Naive thymus-derived CD4-positive, alpha-beta T cell (primary cell): ENCODE measurements at places on chromosomes 11 and 22.

- no peak for DNase-seq
Observed at GRCh38 chr11:127334466-127334865, 333.9 kb upstream of the KIRREL3 start.

DNA sequence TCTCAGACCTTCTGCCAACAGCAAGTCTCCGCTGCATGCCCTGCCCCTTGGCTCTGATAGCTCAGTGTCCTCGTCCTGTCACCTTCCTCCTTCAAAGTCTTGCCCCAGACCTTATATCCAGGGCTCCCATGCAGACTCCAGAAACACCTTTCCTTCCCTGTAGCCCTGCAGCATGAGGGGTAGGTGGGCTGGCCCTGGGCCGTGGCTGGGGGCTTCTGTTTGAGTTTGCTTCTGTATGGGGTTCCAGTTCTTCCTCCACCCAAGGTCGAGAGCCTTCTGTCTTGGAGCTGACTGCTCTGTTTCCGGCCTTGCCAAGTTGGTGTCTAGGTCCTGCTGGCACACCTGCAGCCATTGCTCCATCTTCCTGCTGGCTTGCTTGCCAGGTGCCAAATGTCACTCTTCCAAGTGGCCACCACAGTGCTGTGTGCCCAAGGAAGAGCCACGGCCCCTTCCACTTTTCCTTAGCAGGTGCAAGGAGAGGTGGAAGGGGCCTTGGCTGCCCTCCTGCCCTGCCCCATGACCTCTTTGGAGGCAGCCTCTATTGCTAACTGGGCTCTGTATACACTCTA lies 74.8 kb upstream of the NECTIN1 start:
- no peak for DNase-seq

- no peak for DNase-seq
Observed at GRCh38 chr11:19049351-19049750, 11.2 kb downstream of the MRGPRX2 start.

- no peak for DNase-seq
Observed at GRCh38 chr11:100942016-100942415, 187.6 kb downstream of the PGR start.

DNA sequence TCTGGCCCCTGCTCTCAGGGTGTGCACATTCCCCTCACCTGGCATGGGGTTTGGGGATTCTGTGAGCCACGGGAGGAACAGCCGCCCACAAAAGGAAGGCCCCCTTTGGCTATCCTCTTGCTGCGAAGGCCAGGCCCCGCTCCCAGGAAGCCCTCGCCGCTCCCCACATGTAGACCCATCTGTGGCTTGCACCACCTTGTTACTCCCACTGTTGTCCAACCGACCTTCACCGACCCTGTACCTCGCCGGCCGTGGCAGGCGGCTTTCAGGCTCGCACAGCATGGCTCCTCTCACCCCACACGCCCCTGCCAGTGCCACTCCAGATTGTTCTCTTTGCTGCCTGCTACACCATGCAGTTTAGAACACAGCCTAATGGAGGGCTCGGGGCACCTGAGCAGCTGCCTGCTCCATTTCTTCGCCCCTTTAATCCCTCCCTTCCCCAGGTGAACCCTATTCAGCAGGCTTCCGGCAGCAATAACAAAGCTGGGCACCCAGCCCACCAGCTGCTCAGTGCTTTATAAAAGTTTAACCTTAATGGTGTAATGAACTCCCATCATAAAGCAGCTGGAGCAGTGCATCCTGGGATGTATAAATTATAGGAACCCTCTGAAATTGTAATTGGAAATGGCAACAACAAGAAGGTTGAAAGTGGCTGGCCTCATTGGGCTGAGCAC lies 10.7 kb downstream of the DAGLA start:
- no peak for DNase-seq

GRCh38 chr22:45975164-45976161 lies 1.5 kb downstream of the WNT7B start:
- DNase-seq = no peak

DNA sequence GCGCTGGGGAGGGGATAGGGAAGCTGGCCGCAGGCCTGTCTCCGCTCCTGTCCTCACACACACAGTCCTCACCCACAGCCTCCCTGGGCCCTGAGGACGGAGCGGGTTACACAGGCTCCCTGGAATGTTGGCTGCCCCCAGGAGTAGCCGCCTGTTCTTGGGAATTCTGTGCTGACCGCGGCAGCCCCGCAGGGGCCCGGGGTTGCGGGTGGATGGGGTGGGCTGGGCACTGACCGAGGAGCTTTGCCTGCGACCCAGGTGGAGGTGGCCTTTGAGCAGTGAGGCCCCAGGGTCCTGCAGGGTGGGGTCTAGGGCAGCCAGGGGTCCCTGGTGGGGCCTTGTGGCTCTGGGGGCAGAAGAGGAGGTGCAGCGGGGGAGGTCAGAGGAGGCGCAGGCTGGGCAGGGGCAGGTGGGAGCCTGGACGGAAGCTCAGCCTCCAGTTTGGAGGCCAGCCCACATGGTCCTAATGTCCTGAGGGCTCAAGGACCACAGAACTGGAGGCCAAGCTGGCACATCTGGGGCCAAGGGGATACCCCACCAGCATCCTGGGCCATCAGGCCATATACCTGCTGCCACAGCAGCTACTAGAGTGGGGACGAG lies 6.6 kb upstream of the MRGPRG start:
- DNase-seq = no peak

DNA sequence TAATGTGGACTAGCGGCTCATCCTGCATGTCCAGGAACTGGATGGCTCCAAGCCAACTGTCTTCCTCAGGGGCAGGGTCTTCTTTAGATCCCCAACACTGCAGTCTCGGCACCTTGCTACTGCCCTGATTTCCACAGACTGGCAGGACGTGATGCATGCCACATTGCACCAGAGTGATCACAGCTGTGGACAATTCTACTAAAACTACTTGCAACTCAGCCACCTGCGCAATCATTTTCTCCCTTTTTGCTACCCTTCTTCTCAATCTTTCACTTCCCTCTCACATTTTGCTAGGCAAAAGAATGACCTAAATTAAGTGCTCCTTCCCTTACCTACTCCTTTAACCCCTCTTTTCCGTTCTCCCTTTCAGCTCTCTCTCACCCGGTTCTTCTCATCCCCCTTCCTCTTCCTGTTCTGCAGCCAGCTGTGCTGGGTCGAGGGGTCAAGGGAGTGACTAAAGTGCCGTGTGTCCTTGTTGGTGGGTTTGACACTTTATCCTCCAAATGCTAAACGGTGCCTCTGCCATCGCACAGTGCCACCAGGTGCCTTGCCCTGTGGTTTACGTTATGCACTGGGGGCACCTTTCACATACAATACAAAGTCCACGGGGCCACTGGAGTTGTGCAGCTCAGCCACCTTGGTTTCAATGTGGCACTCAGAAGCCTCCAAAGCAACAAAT lies 11.5 kb upstream of the PEX26 start:
- DNase-seq = no peak

DNA sequence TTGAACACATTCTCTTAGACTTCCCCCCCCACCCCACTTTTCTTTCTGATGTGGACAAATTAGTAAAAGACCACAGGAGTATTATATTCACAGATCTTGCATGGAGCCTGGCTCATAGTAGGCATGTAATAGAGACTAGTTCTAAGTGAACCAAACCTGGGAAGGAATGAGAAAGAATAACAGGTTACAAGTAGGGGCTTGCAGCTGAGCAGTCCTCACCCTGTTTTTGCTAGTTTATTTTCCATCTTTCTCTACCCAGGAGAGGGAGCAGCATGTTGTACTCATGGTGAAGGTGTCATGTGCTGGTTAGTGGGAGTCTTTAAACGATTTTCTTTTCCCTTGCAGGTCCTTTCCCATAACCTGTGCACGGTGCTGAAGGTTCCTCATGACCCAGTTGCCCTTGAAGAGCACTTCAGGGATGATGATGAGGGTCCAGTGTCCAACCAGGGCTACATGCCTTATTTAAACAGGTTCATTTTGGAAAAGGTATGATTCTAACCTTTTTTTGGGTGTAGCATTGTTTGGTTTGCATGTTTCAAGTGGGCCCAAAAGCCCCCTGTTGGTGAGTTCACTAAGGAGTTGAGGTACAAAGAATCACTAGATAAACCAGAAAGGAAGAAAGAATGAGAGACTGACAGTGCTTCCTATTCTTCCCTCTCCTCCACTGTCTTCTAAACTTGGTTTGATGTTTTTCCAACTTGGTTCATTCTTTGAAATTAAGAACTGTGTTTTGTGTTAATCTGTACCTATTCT lies 30.1 kb downstream of the SWAP70 start:
- no peak for DNase-seq

GRCh38 chr11:15075162-15075526 lies 1.8 kb downstream of the CALCB start:
- DNase-seq = no peak

DNA sequence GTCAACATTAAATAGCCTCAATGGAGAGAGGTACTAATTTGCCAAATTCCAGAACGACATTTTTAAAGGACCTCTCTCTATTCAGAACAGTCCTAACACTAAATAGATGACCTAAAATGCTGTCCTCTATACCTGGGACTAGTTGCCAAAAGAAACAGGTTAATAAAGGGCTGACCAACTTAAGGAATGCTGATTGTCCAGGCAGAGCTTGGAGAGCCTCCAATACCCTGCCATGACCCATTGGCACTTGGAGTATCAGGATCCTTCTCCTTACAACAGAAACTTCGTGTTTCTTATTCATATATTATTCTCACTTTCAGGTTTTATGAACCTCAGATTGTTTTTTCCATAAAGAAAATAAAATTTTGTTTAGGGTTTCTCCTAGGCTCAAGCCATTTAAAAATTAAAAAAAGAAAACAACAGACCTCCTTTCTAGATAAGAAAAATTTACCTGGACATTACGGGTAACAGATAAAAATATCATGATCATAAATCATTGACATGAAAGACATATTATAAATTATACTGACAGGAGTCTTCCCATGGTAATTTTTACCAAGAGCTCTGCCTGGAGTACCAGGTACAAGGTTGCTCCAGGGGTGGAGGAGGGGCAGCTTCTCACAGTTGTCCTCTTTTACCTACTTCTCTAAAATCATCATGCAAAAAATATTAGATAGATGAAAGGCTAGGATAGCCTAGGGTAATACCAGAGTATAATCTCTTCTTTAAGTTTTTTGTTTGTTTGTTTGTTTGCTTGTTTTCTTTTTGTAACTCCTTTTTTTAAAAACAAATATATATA lies 2.0 kb downstream of the LRRC4C start:
- DNase-seq = no peak

DNA sequence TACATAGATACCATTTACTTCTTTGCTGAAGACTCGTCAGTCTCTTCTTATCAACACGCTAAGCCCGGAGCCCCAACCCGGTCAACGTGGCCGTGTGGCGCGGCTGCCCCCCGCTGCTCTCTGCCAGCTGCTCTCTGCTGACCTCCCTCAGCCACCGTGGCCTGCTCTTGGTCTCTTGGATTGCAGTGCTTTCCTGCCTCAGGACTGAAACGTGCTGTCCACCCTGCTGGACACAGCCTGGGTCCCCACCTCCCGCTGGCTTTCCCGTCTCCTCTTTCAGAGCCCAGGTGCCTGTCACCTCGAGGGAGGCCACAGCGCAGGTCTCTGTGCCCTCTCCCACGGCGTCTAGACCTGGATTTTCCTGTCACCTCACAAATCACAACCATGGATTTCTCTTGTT lies 388.1 kb upstream of the B3GAT1 start:
- DNase-seq = no peak

DNA sequence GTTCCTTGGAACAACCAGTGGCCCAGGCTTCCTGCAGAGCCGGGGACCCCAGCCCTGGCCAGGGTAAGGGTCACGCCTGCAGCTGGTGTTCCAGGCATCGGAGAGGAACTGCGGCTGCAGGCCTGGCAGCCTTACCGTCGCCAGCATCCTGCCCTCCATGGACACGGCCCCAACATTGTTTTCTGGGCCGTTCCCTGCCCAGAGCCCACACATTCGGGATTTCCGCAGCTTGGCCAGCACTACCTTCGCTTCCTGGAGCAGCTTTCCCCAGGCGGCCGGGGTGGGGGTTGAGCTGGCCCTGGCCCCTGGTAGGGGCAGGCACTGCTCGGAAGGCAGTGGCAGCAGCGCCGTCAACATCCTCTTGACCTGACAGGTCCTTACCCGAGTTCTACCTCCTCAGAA lies 17.7 kb downstream of the TXN2 start:
- DNase-seq = no peak

GRCh38 chr22:46587061-46587460 lies 33.1 kb upstream of the GRAMD4 start:
- no peak for DNase-seq

DNA sequence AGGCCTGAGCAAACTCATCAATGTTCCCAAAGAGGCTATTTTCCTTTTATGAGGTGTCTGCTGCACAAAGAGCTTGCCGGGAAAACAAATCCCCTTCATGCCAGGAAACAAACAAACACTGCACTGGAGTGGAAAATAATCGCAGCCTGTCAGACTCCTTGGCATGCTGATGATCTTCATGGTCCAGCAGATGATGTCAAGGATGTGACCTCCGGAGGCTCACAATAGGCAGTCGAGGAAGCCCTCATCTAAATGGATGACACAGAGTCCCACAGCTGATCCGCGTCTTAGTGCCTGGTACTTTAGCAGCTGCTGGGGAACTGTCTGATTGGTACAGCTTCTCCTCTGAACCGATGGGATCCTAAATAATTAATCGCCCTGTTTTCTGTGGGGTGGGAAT lies 187.6 kb downstream of the TENM4 start:
- DNase-seq = no peak

- DNase-seq = no peak
Observed at GRCh38 chr22:38715176-38715764, 9.5 kb downstream of the GTPBP1 start.

GRCh38 chr11:2574553-2575535 lies 125.0 kb downstream of the KCNQ1OT1 start:
- DNase-seq = no peak

DNA sequence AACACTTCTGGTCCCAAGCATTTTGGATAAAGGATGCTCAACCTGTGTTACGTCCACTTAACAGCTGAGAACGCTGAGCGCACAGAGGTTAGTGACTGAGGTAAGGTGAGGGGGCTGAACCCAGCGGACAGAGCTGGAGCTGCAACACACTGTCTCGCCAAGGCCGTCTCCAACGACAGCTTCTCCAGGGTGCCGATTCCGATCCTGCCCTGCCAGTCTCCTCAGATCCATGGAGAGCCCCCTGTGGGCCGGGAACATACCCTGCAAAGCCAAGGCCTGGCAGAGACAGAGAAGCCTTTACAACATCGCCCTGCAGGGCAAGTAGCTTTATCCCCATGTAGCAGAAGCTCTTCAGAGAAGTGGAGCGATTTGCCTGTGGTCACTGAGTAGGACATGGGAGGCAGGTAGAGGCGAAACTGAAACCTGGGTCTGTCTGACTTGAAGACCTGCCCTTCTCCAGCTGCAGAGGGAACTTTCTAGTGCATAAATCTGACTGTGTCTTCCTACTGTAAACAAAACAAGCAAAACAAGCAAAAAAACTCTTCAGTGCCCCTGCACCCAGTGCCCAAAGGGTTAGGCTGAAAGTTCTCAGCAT lies 72.8 kb downstream of the SCUBE1 start:
- DNase-seq = no peak

GRCh38 chr11:34790620-34791019 lies 125.6 kb downstream of the APIP start:
- no peak for DNase-seq

GRCh38 chr11:2512431-2513407 lies 67.9 kb downstream of the KCNQ1 start:
- no peak for DNase-seq

DNA sequence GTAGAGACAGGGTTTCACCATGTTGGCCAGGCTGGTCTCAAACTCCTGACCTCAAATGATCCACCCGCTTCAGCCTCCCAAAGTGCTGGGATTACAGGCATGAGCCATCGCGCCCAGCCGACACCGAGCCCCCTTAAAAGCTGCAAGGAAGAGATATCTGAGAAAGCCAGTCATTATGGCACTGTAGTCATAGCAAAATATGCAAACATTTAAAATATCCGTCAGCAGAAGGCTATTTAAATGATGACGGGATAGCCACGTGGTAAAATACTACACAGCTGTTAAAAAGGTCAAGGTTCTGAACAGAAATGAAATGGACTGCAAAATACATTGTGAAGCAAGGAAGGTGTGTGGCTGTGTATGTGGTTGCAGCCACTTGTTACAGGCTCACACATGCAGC lies 6.4 kb upstream of the CCDC88B start:
- DNase-seq = no peak
